ENCODE measurements at places on chromosomes 1 and 21. TPM values are rescaled to one million over a fixed set of nuclear protein-coding genes. Genes with fewer than 3 reads are reported as not detected.

BSND gene
- total RNA-seq: 0.47 TPM

- DNase-seq: no peak
Observed at GRCh38 chr21:15932726-15933125, 202.9 kb downstream of the USP25 start.

UBASH3A gene
- total RNA-seq: not detected

GRCh38 chr1:3775490-3776230 lies 3.1 kb downstream of the SMIM1 start:
- peak; percentile 82 for DNase-seq

IL10 gene
- not detected for total RNA-seq

DNA sequence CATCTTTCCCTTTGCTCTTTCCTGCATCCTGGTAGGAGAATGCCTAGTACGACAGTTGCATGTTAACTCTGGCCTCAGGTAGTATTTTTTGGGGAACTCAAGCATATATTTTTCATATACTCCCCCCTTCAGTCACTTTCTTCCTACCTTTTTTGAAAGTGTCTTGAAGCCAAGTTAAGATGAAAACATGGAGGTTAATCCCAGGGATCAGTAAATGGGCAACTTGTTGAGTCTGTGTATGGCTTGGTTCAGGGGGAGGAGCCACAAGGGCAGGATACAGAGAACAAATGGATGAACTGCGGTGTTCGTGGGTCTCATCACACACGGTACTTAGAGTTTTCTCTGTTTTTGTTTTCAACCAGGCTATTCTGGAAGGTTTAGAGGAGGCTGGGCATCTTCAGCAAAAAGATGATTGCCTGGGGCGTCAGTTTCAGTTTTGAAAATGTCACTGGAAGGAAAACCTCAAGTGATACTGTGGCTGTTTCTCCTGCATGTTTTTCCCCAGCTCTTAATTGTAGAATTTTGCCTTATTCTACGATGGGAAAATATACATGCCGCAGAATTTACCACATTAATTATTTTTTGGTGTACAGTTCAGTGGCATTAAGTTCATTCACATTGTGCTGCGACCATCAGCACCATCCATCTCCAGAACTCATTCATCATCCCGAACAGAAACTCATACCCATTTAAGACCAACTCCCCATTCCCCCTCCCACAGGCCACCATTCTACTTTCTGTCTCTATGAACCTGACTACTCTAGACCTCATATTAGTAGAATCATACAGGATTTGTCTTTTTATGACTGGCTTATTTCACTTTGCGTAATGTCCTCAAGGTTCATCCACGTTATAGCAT lies 71.5 kb downstream of the MAP10 start:
- no peak for DNase-seq

DNA sequence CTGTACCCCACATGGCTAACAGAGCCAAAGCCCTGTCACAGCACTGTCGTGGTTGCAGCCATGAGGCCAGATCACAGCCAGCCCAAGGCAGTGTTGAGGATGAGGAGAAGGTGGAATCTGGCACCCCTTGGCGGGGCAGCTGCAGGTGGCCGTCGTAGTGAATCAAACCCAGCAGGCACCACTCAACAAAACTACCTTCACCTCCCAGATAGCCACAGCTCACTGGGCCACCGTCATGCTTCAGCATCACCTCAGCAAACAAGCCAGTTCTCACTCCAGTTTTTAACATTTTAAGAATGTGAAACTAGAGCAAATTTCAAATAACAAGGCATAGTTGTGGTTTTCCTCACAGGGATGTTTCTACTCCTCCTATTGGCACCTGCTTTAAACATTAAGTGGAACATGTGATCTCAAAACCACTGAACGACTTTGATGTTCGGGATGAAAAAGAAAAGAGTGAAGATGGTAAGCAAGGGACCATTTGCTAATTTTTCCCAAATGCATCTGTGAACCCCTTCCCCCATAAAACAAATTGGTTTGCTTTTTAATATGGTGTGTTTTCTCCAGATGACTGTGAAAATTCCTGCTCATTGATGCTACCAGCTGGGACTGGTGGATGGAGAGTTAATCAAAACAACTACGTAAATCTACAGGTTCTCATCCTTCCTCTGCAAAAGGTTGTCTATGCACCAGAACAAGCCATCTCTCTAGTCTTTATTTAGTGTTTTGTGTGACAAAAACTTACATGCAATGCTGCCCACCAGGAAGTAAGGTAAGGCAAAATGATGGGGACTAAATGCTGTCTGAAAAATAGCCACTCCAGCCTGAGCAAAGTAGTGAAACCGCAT lies 45.5 kb downstream of the TOR1AIP2 start:
- DNase-seq: no peak

All from GM23338 (cell line).